ENCODE measurements at places on chromosomes 5 and 9.

GRCh38 chr5:167143716-167144115, 1147.7 kb upstream of the WWC1 start:
- DNase-seq: no peak

DNA sequence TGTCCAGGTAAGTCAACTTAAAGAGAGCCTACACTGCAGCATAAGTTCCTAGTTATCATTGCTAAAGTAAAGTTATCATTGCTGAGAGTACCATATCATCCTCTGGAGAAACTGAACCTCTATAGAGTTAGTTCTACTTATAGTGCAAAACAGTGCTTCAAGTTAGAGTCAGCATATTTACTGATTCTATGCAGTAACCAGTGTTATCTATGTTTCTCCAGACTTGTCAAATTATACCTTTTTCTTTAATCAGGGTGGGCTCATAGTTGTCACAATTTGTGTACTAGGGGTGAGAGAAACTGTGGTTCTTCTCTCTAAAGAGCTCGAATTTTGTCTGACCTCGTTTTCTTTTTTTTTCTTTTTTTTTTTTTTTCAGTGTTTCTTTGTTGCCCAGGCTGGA, 79.6 kb downstream of the ANXA2R start:
- DNase-seq: no peak

- DNase-seq: no peak
Measured at GRCh38 chr9:2916382-2916985, 72.6 kb upstream of the PUM3 start.

GRCh38 chr5:16178745-16179372, 732 bp downstream of the MARCHF11 start:
- peak; percentile 0 for DNase-seq

GRCh38 chr9:133774799-133775198, 36.6 kb upstream of the SARDH start:
- DNase-seq: no peak

GRCh38 chr9:38355517-38356120, 36.9 kb upstream of the ALDH1B1 start:
- no peak for DNase-seq

DNA sequence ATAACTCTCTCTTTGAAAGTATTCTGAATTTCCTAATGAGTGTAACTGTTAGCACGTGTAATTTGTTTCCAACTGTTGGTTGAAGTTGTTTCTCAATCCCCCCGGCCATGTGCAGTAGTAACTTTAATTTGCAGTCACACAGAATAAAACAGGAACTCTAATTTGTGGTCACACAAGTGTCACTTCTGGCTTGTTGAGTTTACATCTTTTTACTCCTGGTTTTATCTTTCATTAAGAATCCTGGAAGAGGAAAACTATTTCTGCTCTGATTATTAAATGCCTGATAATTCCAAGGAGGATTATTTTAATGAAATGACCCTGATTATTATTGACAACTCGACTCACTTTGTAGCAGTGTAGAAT, 1.2 kb downstream of the SCAMP1 start:
- DNase-seq: no peak

- no peak for DNase-seq
Measured at GRCh38 chr5:132525299-132525724, 18.0 kb downstream of the IL5 start.
